ENCODE measurements at places on chromosomes 2 and 18.

DNA sequence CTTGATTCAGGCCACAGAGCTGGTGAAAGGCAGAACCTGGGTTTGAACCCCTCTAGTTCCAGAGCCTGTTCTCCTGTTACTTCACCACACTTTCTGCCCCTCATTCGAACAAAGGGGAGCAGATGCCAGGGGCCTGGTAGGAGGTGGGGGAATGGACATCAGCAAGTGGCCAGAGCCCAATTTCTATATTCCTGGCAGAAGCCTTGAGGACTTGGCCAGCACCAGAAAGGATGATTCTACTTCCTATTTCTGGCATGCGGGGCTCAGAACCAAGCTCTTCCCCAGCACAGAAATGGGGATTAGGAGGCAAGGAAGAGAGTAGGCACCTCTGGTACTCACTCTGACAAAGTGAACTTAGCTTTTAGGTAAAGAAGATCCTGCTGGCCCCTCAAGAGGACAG, 49.3 kb downstream of the ADD2 start:
- DNase-seq: no peak

DNA sequence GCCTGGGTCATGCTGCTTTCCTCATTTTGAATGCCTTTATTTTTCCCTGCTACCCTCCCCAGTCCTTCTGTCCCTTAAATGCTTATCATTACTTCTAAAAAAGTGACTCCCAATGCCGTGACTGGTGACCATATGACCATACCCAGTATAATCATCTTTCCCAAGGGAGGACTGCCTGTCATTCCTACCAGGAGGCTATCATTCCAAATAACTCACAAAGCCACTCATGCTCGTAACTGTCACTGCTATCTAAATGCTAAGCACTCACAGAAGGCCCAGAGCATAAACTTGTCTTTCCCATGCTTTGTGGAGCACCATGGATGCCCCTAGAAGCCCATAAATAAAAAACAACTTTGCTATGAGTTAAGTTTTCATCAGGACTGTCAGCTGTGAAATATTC, 38.7 kb upstream of the CREB1 start:
- DNase-seq: no peak

GRCh38 chr2:225008935-225009334, 33.3 kb downstream of the DOCK10 start:
- no peak for DNase-seq

- DNase-seq: peak; percentile 26
Measured at GRCh38 chr2:224449212-224450147, 47.6 kb upstream of the FAM124B start.

- no peak for DNase-seq
Measured at GRCh38 chr18:45463451-45463850, 151.8 kb upstream of the SLC14A2 start.

DNA sequence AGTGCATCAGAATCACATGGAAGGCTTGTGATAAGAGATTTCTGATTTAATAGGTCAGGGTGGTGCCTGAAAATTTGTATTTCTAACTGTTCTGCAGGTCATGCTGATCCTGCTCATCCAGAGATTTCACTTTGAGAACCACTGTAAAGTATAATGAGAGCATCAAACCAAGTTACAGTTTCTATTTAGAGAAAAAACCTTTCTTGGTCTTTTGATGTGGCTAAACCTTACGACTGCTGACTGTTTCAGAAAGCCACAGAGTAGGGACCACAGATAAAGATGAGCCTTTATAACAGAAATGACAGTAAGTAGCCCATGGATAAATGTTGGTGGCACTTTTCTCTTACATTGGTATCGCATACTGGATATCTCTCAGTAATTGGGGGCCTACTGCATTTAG, 109.4 kb upstream of the FANCL start:
- DNase-seq: peak; percentile 26

DNA sequence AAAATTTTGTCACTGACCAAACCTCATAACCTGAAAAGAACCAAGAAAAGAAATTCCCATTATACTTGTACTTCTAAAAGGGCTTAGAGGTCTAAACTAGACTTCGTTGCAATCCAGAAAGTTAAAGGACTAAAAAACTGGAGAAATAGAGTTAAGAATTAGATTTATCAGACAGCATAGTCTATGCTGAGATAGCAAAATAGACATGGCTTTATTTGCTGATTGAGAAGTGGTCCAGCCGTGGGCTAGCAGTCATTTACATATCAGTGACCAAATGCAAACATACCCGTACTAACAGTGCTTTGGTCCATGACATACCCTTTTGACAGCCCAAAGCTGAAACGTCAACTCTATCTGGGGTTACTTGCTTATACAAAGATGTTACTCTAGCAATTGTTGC, 223.5 kb downstream of the AGPS start:
- DNase-seq: no peak

GRCh38 chr2:230160112-230160660, 59.6 kb downstream of the SP110 start:
- DNase-seq: peak; percentile 77

GRCh38 chr2:236078297-236079255, 89.6 kb downstream of the GBX2 start:
- DNase-seq: no peak

GRCh38 chr2:218149098-218149497, 17.7 kb downstream of the CXCR1 start:
- no peak for DNase-seq

GRCh38 chr2:233831011-233831721, 23.2 kb downstream of the HJURP start:
- DNase-seq: no peak

- DNase-seq: no peak
Measured at GRCh38 chr18:7603259-7604000, 36.3 kb downstream of the PTPRM start.

GRCh38 chr2:159046966-159047365, 78.5 kb downstream of the TANC1 start:
- no peak for DNase-seq

GRCh38 chr18:62334120-62334519, 9.0 kb downstream of the TNFRSF11A start:
- DNase-seq: no peak

DNA sequence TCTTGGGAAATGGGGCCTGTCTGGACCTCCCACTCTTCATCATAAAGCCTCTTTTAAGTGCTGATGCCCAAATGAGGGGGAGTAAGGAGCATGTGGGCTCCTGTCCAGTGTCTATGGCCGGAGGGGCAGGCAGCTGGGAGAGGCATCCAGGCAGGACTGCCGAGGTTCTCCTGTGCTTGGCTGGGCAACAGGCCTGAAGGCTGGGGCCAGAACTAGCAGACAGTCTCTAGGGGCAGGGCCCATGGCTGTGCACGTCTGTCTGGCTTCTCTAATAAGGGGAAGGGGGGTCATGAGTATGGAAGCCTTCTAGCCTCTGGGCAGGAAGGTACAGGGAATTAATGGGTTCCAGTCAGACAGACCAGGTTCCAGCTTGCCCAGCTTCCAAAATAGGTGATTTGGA, 128.6 kb downstream of the SMAD2 start:
- DNase-seq: no peak

GRCh38 chr2:105489168-105489878, 90.5 kb upstream of the FHL2 start:
- DNase-seq: no peak

DNA sequence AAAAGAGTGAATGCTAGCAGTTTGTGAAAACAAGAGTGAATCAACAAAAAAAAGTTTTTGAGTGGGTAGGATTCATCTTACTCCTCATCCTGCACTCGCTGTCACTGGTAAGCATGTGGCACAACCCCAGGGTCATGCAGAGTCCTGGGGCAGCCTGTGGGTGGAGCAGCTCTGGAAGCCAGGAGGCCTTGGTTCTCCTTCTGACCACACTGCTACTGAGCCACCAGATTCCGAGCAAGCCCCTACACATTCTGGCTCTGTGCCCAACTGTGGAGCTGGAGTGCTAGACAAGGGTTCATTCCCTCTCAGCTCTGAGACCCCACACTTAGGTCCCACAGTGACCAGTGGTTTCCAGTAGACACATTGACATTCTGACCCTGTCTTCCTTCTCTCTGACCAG, 670.6 kb downstream of the BCL11A start:
- DNase-seq: no peak

DNA sequence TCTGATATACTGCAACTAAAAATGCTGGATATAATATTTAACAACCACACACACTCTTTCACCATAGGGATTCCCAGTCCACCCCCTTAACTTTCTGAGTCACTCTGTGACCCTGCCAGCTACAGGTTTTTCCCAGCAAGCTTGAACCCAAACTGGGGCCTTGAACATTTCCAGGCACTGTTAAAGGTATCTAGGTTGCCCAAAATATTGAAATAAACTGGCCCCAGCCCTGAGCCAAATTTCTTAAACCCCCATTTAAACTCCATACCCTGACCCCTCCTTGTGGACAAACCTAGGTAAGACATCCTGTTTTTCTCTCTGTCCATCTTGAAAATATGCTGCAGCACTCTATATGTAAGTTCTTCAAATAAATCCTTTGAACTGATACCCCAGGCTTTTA, 19.7 kb upstream of the DCTN1 start:
- peak; percentile 53 for DNase-seq

GRCh38 chr2:42314892-42315468, 46.0 kb downstream of the COX7A2L start:
- no peak for DNase-seq

GRCh38 chr2:239305771-239306170, 95.0 kb downstream of the HDAC4 start:
- no peak for DNase-seq

DNA sequence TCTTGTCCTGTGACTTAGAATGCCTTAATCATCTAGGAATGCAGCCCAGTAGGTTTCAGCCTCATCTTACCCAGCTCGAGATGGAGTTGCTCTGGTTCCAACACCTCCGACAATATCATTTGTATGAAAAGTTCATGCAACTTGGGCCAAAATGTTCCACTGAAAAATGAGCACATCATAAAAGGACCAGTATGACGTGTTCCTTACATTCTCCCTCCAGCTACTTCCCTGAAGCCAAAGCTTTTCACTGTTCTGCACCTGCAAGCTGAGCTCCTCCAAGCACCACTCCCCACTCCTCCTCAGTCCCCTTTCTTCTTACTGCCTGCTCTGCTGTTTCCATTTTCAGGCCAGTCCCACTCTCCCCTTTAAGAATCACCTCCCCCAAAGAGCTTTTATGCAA, 23.1 kb downstream of the TMEM182 start:
- DNase-seq: no peak

GRCh38 chr2:8440029-8440778, 241.7 kb upstream of the ID2 start:
- no peak for DNase-seq

DNA sequence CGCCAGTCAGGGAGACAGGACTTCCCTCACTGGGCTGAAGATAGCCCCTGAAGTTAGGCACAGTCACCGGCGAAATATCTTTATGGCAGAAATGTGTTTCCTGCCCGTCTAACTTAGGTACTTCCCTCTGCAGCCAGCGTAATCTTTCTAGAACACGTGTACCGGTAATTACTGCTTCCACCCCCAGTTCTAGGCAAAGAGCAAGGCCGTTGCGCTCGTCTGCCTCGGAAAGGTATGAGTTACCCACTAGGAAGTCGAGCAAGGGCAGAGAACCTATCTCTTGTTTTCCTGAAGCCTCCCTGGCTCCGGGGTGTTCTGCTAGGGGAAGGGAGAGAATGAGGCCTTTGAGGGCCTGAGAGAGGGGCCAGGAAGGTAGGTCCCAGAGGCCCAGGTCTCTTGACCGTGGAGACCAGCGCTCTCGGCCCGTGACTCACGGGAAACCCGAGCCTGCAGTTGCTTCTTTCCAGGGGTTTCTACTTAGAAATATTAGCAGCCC, 70.0 kb downstream of the TWSG1 start:
- DNase-seq: peak; percentile 62

DNA sequence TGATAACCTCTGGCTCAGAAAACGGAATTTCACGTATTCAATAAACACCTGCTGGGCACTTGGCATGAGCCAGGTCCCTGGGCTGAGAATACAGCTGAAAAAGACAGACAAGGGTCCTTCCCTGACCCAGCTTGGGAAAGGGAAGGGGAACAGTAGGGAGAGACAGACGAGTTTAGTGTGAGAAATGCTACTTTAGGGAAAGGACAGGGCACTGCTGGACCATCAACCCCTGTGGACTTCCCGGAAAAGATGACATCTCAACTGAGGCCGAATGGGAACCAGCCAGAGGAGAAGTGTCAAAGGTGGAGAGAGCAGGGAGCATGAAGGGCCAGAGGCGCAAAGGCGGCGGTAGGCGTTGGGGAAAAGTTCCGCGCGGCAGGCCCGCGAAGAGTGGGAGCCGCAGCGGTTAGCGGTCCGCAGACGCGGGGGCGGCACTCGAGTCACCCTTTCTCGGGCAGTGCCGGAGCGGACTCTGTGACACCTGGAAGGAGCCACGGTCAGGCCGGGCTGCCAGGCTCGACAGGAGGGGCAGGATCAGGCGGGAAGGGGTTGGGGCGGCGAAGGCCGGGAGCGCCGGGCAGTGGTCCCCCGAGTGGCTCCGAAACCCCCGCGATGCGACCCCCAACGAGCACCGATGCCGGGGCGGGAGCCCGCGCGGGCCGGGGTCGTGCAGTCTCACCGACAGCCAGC, 519 bp downstream of the TEX261 start:
- DNase-seq: peak; percentile 50

GRCh38 chr18:3848316-3848715, 398.3 kb downstream of the TGIF1 start:
- no peak for DNase-seq

- DNase-seq: no peak
Measured at GRCh38 chr2:10326151-10326616, 23.5 kb downstream of the HPCAL1 start.

DNA sequence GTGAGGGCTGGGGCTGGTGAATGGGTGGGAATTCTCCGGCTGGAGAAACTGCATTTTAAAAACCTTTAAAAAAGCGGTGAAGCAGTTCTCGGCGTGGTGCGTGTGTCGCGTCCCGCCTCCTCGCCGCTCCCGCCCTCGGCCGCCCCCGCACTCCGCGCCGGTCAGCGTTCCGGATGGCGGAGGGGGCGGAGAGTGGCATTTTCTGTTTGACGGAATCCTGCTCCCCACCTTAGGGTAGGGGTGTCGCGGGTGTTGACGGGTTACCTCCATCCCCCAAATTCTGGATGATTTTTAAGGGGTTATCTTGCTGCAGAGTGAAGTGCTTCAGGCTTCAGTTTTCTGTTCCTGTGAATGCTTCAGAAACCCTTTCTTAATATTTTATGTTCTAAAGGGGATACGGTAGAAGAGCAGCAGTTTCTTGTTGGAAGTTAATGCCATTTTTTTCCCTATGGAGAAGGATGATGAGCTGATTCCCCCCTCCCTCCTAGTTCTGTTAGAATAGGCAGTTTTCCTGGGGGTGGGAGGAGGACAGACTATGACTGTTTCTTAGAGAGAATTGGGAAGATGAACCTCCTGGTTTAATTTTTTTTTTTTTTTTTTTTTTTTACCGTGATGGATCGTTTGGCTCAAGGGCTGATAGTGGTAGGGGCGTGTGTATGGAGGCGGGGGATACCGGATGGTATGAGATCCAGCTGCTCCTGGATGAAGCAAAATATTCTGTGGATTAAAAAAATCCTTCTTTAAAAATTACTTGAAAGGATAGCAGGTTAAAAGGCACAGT, 756 bp downstream of the ABI2 start:
- peak; percentile 76 for DNase-seq

DNA sequence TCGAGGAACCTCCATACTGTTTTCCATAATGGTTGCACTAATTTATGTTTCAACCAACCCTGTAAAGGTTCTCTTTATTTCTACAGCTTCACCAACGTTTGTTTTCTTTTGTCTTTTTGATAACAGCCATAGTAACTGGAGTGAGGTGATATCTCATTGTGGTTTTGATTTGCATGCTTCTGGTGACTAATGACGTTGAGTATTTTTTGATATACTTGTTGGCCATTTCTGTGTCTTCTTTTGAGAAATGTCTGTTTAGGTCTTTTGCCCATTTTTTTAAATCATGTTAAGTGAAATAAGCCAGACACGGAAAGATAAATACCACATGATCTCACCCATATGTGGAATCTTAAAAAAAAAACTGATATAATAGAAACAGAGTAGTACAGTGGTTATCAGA, 74.8 kb upstream of the SMIM21 start:
- no peak for DNase-seq

GRCh38 chr18:22428672-22429071, 11.0 kb upstream of the CTAGE1 start:
- no peak for DNase-seq
